Muscle of leg (tissue), 16 donors: ENCODE measurements at places on chromosomes 7 and 10.

- DNase-seq = no peak
Measured at GRCh38 chr10:93028883-93029282, 31.7 kb upstream of the CYP26C1 start.

- no peak for DNase-seq
Measured at GRCh38 chr7:2472739-2473138, 3.5 kb downstream of the GRIFIN start.

DNA sequence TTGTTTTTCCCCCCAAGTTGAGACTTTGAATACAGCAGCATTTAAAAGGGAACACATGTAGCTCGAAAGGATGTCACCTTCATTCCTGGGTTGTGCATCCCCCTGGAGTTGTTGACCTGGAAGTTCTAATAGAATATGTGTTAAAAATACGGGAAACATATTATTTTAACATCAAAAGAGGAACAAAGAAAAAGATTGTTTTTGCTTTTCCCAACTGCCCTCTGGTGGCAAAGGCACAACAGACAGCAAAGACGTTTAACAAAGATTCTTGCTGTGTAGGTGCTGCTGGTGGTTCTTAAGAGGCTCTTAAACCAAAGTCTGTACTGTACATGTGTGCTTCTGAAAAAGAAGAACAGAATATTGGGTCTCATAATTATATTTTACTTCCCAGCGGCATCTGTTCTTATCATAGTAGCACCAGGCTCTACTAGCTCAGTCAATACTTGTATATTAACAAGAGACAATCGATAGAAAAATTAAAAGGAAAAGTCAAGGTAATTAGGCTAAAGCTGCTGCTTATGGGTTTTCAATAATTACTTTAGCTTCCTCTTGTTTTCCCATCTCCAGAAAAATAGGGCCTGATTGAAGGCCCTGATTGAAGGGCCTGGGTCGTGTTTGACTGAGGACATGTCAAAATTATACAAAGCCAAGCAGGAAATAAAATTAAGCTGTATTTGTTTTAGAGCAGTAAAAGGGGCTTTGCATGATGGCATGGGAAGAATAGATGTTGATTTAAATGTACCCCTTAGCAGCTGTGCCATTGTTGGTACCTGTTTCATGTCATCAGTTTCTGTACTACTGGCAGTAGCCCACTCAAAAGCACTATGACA is 384.2 kb upstream of the LRGUK start:
- peak; percentile 46 for DNase-seq

DNA sequence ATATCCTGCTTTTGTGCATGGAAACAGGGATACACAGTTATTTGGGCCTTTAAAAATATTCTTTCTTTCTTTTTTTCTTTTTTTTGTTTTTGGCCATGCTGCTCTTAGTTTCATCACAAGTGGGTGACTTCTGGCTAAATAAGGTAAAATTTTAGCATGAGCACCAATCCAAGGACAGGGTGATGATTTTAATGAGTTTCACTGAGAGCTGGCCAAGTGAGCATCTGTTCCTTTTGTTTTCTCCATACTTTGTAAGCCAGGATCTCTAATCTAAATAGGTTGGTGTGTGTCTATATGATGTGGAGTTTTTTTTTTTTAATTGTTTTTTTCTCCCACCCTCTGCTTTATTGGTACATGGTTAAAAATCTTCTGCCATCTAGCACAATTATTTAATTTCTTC is 106.8 kb downstream of the POLL start:
- DNase-seq = no peak

DNA sequence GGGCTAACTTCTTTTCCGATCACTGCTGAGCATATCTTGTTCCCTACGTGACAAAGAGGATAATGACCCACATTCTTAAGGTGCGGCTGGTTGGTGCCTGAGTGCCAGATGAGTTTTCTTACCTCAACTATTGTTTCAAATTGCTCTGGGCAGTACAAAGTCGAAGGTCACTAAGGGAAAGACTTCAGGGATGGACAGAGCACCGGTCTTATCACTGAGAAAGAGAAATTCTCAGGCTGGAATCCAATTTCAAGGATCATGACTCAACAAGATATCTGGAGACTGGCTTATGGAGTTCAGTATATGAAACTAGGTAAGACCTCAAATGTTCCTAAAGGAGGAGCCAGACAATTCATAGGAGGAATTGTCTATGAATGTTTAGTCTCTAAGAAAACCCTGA is 780.3 kb downstream of the SUGCT start:
- no peak for DNase-seq

DNA sequence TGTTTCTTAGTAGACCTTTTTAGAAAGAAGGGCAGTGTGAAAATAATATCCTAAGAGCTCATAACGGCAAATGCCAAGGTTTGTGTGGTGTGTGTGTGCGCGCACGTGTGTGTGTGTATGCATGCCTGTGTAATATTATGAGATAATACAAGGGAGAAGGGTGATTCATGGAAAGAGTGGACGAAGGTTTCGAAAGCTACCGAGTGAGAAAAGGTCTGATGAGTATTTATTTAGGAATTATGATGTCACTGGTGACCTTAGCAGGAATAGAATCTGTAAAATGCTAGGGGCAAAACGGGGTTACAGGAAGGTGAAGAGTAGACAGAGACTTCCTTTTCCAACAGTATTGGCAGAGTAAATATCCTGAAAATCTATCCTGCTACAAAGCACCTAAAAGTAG is 107.3 kb downstream of the AHR start:
- DNase-seq = peak; percentile 25
